ENCODE measurements at places on chromosomes 2 and 18.

- peak; percentile 22 for DNase-seq
Observed at GRCh38 chr2:189854940-189855339, 70.7 kb downstream of the PMS1 start.

GRCh38 chr18:49241852-49242251 lies 218.6 kb downstream of the DYM start:
- peak; percentile 61 for DNase-seq

GRCh38 chr2:173235947-173236803 lies 118.5 kb upstream of the CDCA7 start:
- DNase-seq = no peak

DNA sequence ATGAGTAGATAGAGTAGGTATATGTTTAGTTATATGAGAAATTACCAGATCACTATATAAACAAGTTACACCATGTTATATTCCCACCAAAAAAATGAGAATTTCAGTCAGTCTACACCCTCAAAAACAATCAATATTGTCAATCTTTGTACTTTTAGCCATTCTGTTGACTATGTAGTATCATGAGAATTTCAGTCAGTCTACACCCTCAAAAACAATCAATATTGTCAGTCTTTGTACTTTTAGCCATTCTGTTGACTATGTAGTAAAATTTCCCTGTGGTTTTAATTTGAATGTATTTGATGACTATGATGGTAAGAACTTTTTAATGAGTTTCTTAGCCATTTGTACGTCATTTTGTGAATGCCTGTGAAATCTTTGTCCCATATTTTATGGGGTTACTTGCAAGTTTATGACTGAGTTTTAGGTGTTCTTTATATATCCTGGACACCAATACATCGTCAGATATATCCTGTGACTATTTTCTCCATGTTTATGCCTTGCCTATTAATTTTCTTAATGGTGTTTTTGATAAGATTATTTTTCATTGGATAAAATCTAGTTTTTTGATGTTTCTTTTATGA lies 528.4 kb upstream of the SPHKAP start:
- DNase-seq = no peak

- no peak for DNase-seq
Observed at GRCh38 chr2:234914371-234915154, 37.3 kb upstream of the SH3BP4 start.

- no peak for DNase-seq
Observed at GRCh38 chr2:42752314-42752713, 11.6 kb downstream of the OXER1 start.

GRCh38 chr2:227724394-227725039 lies at the start of gene SCYGR6:
Gene SCYGR6, minus strand, starts transcription at chr2:227724757. Its CDS starts 0 bp downstream, at chr2:227724757.
- no peak for DNase-seq

GRCh38 chr2:175684466-175684865 lies 317.6 kb downstream of the LNPK start:
- no peak for DNase-seq

DNA sequence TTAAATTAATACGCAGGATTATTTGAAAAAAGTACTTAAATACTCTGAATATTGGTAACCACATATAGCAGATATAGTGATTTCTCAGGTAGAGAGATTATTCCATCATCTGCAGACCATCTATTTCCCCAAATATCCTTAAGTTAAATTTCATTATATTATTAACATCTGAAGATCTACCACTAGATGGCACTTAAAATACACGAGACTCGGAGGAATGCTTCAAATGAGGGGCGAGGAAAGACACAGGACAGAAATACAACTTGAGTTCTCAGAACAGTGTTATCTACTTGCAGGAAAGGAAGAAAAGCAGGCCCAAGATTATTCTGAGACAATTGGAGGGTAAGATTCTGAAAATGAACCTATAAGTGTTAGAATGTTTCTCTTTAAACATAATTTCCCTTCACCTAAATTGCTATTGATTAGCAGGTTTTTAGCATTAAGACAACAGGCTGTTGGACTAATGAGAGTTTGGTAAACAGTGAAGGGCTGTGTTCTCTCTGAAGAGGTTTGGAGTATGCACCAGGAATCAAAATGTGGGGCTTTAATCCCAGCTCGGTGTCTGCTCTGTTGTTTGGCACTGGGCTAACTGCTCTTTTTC lies 76.9 kb upstream of the GCFC2 start:
- DNase-seq = peak; percentile 39

Measured in astrocyte of the spinal cord (primary cell).